ENCODE measurements at places on chromosomes 13 and 19.
A peak's percentile ranks its signal among the peaks of the same experiment; 100 is the strongest.

- DNase-seq, result no peak
- H3K27ac ChIP-seq, result no peak overlapping the region
- no peak overlapping the region for H3K4me3 ChIP-seq
- H3K36me3 ChIP-seq, result peaks cover 20% of the 10 kb centered on the region
- no peaks in the 10 kb centered on the region for H3K27me3 ChIP-seq
- no peaks in the 10 kb centered on the region for H3K4me1 ChIP-seq
Observed at GRCh38 chr13:35664747-35665146, 188.3 kb upstream of the MAB21L1 start.

GRCh38 chr13:98937911-98938381, 39.9 kb downstream of the DOCK9 start:
- H3K36me3 ChIP-seq, result peaks cover 9% of the 10 kb centered on the region
- no peak for DNase-seq
- no peak overlapping the region for H3K4me3 ChIP-seq
- H3K27me3 ChIP-seq, result no peaks in the 10 kb centered on the region
- H3K4me1 ChIP-seq, result no peaks in the 10 kb centered on the region
- peak overlapping the region; percentile 64 for H3K27ac ChIP-seq

DNA sequence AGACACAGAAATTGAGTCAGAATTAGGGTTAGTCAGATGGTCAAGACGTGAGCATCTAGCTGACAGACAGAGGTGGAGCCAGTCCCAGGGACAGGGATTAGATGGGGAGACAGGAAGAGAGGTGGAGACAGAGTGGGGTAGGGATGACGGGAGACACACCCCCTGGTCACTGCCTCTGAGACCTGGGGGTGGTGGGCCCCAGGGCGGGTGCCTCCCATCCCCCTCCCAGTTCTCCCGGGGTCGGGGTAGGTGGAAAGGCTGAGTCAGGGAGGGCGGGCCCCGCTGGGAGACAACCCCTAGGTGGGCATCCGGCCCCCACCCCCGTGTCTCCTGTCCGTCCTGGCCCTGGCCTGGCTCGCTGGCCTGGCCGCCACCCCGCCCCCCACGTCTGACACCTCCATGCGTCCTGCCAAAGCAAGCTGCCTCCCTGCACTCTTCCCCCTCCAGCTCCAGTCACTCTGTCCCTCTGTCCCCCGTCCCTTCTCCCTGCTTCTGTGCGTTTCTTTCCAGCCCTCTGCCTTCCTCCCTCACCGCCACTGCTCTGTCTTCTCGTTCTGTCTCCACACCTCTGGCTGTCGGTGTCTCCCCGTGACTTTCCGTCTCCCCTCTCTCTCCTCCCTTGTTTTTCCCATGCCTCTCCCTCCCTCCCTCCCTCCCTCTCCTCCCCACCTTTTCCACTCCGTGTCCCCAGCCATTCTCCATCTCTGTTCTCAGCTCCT, 15.1 kb downstream of the CCDC97 start:
- H3K27me3 ChIP-seq, result no peaks in the 10 kb centered on the region
- peak overlapping the region; percentile 88 for H3K4me3 ChIP-seq
- peak overlapping the region; percentile 95 for H3K27ac ChIP-seq
- peaks cover 59% of the 10 kb centered on the region for H3K4me1 ChIP-seq

DNA sequence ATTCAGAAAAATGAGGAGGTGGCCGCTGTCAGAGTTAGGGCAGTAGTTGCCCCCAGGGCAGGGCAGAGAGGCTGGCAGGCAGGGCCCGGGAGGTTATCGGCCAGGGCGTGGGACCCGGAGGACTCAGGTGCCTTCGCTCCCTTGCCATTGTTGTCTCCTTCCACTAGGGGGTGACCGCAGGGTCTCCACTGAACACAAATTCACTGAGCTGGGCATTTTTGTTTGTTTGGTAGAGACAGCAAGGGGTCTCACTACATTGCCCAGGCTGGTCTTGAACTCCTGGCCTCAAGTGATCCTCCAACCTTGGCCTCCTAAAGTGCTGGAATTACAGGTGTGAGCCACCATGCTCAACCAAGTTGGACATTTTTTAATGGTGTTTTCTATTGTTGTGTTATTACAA, 25.1 kb downstream of the CARS2 start:
- H3K27me3 ChIP-seq, result no peaks in the 10 kb centered on the region
- H3K4me3 ChIP-seq, result no peak overlapping the region
- DNase-seq, result no peak

GRCh38 chr19:7456964-7457541, 31.8 kb downstream of the PEX11G start:
- H3K27ac ChIP-seq, result no peak overlapping the region
- peaks cover 15% of the 10 kb centered on the region for H3K4me1 ChIP-seq
- DNase-seq, result no peak
- H3K27me3 ChIP-seq, result no peaks in the 10 kb centered on the region
- H3K36me3 ChIP-seq, result peaks cover 8% of the 10 kb centered on the region

DNA sequence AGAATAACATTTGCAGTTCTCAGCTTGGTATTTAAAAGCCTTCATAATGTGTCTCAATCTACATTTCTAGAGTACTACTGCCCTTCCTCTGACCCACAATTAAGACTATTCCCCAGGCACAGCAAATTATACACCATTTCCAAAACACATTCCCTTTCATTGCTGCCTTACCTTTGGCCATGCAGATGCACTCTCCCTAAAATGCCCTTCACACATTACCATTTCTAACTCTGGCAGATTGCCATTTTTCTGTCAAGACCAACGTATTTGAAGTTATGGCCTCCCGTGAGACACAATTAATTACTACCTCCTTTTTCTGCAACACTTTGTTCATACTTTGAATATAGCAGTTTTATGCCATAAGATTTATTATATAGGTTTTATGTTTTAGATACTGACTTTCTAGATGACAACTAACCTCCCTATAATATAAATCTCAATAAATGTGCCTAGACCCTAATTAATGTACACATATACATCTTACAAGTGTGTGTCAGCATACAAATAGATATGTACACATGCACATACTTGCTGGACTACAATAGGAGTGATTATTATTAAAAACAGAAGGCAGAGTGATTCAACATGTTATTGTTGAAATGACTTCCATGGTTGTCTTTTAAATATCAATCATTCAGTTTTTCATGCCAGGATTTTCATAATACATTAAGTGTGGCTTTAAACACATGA, 2902.5 kb downstream of the PCDH9 start:
- H3K4me1 ChIP-seq, result no peaks in the 10 kb centered on the region
- H3K36me3 ChIP-seq, result no peaks in the 10 kb centered on the region
- no peaks in the 10 kb centered on the region for H3K27me3 ChIP-seq
- H3K4me3 ChIP-seq, result no peak overlapping the region
- no peak overlapping the region for H3K27ac ChIP-seq

DNA sequence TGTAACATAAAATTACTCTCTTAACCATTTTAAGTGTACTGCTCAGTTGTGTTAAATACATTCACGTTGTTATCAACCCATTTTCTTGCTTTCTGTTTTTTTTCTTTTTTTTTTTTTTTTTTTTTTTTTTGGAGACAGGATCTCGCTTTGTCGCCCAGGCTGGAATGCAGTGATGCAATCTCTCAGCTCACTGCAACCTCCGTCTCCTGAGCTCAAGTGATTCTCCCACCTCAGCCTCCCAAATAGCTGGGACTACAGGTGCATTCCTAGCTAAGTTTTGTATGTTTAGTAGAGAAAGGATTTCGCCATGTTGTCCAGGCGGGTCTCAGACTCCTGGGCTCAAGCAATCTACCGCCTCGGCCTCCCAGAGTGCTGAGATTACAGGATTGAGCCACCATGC, 42.5 kb upstream of the C13orf42 start:
- no peaks in the 10 kb centered on the region for H3K4me1 ChIP-seq
- H3K4me3 ChIP-seq, result no peak overlapping the region
- H3K27ac ChIP-seq, result no peak overlapping the region
- DNase-seq, result no peak

All from naive B cell (primary cell).